Fibroblast of villous mesenchyme (primary cell): ENCODE measurements at places on chromosomes 16 and 17.
A peak's percentile ranks its signal among the peaks of the same experiment; 100 is the strongest.

- DNase-seq = no peak
These were observed 91.7 kb downstream of the PCTP start for GRCh38 chr17:55842405-55843158.

DNA sequence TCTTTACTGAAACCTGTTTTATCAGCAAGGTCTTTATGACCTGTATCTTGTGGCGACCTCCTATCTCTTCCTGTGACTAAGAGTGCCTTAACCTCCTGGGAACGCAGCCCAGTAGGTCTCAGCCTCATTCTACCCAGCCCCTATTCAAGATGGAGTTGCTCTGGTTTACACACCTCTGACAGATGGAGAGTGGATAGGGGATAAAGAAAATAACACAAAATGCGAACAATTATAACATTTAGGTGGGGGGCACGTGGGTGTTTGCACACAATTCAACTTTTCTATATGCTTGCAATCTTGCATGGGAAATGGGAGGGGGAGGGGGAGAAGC, 83.3 kb downstream of the RMI2 start:
- no peak for DNase-seq

DNA sequence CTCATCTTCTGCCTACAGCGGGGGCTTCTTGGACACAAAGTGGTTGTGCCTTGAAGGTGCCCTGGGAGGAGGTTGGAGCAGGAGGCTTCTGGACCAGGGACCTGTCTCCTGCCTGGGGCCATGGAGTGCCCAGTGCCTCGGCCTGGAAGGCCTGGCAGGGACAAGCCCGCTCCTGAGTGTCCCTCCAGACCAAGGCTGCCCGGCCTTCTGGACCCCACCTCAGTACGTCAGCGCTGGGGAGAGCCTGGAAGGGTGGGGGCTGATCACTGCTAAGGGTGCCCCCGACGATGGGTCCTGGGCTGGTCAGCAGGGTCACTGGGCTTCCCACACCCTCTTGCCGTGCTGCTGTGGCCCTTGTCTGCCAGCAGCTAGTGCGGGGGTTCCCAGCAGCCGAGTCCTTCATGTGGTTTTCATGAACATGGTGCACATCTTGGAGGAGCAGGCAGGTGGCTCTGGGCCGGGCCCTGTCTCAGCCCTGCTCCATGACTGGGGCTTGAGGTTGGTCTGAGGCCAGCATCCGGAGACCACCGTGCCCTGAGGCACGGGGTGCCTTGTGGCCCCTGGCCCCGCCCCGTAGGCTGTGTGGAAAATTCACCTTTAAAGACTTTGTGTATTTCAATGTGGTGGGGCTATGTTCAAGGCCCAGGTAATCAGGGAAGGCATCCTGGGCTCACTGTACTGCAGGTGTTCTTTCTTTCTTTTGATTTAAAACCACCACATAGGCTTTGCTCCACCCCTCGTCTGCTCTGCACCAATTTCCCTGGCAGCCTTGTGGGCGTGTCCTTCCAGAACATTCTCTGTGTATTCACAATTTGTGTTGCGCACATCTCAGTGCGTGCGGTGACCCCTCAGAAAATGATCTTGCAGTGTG, 22.4 kb downstream of the MGRN1 start:
- no peak for DNase-seq

GRCh38 chr17:64022611-64023063, 2.2 kb upstream of the ICAM2 start:
- DNase-seq = no peak

- DNase-seq = no peak
These were observed 25.7 kb downstream of the PSMD7 start for GRCh38 chr16:74322301-74322710.

DNA sequence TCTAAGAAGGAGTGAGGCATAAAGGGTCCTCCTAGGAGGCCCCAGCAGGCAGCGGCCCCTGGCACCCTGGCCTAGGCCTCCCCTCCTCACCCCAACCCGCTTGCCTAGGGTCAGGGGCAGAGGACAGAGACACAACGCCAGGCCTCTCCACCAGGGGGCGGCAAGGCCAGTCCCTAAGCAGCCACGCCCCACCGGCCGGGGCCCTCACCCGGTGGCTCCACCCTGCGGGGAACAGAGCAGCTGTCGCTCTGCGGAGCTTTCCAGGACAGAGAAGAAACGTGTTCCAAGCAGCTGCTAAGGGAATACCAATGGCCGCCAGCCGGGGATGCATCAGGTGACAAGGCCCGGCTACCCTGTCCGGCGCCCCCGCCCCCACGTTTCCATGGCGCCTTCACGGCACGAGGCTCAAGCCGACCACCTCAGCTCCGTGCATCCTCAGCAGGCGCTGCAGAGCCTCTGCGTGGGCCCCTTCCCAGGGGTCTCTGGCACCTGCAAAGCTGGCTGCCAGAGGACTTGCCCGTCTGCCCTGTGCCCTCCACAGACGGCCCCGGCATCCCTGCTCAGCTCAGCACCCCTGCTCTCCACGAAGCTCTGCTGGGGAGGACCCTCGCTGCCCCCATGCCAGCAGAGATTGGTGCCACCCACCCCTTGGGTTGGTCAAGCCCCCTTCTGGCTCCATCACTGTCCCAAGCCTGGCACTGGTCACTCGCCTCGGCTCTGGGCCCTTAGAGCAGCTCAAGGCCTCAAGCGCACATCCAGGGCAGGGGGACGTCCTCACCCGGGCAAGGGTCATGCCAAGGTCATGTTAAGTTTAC, 5.6 kb downstream of the ZNF598 start:
- DNase-seq = peak; percentile 89

DNA sequence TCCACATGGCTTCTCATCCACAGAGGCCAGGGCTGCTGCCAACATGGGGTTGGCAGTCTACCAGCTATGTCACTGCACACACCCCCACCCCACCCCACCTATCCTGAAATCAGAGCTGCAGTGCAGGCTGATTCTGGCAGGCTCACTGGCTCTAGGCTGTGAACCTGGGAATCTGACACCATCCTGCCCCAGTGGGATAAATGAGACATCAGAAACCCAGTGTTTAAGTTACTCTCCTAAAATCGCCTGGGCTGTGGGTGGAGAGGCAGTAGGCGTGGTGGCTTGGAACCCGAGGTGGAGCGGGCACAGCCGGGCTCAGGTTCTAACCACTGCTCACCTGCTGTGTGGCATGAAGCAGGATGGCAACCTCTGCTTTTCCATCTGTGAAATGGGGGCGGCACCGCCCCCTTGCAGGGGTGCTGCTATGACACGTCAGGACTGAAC, 5.6 kb downstream of the SLC38A8 start:
- no peak for DNase-seq

GRCh38 chr17:33017366-33017765, 25.7 kb downstream of the SPACA3 start:
- no peak for DNase-seq

- DNase-seq = no peak
These were observed 12.8 kb upstream of the MT4 start for GRCh38 chr16:56551796-56552738.

- DNase-seq = no peak
These were observed 60.4 kb upstream of the RPH3AL start for GRCh38 chr17:413016-413350.

GRCh38 chr16:14310519-14310991, 239.4 kb downstream of the MRTFB start:
- peak; percentile 71 for DNase-seq

DNA sequence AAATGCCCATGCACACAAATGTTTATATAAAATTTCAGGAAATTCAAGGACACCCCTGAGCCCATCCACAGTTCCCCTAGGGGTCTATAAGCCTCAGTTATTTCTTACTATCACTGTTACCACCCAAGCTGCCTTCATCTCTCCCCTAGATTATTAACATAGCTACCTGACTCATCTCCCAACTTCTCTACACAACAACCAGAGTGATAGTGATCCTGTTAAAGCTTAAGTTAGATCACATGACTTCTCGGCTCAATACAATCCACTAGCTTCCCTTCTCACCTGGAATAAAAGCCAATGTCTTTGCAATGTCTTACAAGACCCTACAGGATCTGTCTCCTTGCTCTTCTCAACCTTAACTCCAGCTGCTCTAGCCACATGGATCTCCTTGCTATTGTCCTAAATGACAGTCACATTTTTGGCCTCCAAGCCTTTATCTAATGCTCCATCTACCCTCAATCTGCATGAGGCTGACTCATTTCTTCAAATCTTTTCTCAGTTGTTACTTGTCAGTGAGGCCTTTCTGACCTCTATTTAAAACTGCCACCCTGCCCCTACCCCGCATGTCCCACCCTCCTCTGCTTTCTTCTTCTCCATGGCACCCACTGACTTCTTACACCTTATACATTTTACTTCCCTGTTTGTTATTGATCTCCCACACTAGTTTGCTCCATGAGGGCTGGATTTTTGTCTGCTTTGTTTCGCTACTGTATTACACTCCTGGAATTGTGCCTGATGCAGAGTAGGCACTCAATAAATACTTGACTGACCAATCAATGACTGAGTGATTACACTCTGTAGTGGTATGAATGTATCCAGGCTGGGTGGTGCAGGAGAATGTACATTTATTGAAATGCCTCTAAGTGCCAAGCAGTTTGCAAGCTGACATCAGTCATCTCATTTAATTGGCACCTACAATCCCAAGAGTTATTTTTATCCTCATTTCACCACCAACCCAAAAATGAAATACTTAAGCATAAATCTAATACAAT, 5.2 kb upstream of the LIG3 start:
- DNase-seq = no peak

DNA sequence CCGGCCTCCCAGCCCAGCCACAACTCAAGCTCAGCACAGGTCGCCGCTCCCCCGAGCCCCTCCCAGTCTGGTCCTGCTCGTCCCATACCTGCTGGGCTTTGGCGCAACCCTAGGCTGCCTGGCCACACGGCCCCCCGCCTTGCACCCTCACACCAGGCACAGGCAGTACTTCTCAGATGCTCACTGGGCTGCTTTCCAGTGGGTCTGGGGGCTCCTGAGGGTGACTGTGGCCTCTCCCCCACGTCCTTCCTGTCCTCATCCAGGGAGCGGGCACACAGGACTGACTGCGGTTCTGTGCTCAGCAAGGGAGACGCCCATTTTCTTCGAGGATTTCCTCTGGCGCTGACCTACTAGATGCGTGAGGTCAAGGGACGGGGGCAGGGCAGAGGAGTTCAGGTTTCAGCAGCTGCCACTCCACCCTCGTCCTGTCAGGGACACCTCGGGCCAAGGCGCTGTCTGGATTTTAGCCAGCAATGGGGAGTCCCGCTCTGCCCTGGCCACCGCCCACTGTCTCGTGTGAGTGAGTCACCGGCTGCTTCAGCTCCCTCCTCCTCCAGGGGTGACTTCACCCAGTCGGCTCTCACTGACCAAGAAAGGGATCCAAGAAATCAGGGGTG, 115.8 kb downstream of the NPIPB11 start:
- peak; percentile 97 for DNase-seq

GRCh38 chr17:78329263-78330059, 30.4 kb downstream of the SOCS3 start:
- peak; percentile 72 for DNase-seq

DNA sequence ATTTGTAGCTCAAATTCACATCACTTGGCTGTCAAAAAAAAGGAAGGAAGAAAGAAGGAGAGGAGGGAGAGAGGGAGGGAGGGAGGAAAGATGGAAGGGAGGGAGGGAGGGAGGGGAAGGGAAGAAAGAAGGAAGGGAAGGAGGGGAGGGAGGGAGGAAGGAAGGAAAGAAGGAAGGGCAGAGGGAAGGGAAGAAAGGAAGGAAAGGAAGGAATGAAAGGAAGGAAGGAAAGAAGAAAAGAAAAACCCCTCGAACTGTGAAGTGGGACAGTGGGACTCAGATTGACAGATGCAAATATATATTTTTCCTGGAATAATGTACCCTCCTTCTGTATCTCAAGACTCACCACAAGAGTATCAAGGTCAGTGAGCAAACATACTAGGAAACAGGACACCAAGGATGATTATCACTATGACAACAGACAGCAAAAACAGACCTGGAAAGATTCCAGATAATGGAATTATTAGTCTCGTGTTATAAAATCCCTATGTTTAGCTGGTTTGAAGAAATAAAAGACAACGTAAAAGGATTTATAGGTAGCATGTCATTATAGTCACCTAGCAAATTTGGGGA, 24.2 kb upstream of the ABCA3 start:
- DNase-seq = no peak

DNA sequence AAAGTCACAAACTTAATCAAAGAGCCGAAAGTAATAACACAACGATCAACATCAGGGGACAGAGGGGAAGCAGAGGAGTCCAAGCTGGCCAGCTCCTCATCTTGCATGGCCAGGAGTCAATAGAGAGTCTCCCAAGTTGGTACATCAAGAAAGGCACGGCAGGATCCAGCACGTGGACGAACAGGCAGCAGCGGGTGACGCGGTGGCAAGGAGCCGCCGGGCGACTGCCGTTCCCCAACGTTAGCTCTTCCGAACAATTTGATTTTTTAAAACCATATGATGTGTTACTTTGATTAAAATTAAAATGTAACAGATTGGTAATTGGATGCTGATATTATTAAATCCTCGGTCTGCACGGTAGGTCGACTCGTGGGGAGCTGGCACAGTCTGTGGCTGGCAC, 81.8 kb upstream of the DOC2B start:
- DNase-seq = no peak

DNA sequence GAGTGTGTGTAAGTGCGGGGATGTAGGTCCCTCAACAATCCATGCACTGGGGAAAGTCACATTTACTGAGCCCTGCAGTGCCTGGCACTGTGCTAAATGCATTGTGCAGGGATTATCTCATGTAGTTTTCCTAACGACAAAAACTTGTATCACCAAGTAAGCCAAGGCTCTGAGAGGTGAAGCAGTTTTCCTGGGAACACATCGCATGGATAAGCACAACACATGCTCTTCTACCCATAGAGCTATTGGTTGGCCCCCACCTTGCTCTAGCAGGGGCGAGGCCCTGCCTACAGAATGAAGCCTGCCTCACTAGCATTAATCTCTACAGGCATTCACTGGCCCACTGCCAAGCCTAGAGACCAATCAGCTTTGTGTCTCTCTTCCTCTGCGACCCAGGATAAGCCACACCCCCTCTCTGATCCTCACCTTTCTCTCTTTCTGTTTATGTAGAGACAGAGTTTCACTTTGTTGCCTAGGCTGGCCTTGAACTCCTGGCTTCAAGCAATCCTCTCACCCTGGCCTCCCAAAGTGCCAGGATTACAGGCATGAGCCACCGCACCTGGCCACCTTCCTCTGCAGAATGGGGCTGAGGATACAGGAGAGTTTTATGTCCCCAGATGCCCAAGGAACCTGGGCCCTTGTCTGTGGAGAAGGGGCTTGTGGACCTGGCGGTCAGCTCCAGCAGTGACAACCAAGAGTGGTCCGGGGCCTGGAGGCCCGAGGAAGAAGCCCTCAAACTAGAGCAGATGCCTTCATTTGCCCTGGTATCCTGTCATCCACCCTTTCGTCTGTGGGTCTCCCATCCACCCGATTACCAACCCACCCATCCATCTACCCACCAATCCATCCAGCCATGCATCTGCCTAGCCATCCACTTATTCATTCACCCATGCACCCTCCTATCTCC, 12.8 kb downstream of the CDH16 start:
- no peak for DNase-seq
